Activated naive CD4-positive, alpha-beta T cell treated with Interleukin-2 at 50 U/mL for 16 hours (primary cell): ENCODE measurements at places on chromosomes 6 and 20.

- DNase-seq, result no peak
Observed at GRCh38 chr6:76886900-76887299, 576.4 kb downstream of the HTR1B start.

- no peak for DNase-seq
Observed at GRCh38 chr6:46940433-46941226, 18.9 kb upstream of the ADGRF5 start.

- no peak for DNase-seq
Observed at GRCh38 chr6:118542184-118542952, 5.7 kb upstream of the PLN start.

DNA sequence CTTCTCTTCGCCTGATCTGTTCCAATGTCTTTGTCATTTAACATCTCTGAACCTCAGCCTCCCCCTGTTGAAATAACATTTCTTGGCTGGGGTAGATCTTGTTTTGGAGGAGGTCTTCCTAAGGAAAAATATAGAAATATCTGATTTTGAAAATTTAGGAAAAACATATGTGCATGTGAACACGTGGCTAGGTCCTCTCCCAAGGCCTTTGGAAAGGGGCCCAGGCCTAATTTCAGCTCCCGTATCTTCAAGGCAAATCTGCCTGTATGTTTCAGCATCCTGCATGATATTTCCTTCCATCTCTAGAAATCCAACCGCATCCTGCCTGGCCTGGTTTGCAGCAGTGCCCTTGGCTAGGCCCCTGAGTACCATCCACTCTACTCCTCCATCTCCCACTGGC is 261.2 kb downstream of the PHACTR1 start:
- DNase-seq, result no peak

GRCh38 chr20:9397928-9398327 is 116.5 kb upstream of the LAMP5 start:
- no peak for DNase-seq

DNA sequence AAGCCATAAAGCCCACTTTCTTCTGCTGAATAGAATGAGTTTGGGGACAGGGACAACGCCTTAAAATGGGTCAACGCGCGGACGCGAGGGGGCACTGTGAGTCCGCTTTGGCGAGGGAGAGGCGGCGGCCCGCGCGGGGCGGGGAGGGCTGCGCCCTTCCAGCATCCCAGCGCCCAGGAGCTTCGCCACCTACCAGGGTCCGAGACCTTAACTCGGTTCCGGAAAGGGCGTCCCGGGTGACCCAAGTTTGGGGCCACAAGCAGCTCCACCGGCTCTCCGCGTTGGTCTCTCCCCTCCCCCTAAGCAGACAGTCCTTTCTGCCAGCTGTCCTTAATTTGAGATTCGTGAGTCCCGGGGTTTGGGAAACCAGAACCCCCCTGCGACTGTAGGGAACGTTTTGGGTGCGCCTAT is 1.8 kb upstream of the SAMD5 start:
- DNase-seq, result peak; percentile 39

- DNase-seq, result no peak
Observed at GRCh38 chr6:84220809-84221409, 6.5 kb downstream of the CEP162 start.

DNA sequence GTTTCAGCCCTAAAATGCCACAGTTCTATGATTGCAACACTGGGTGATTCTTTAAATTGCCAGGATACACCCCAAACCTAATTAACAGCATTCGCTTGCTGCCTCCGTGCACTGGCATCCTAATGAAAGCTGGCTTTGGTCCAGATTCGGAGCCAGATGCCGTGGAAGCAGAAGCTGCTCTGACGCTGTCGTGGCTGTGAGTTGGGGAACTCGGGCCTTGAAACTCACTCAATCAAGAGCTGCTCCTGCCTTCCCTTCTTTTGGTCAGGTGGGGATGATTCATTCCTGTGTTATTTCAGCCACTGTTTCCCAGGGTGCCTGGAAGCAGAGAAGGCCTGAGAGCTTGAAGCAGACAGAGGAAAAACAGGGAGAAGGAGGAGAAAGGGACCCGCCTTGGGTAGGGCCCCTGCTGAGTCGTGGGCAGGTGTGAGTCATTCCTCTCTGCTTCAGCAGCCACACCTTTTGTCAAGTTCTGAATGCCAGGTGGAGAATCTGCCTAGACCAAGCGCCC is 36.2 kb upstream of the DSP start:
- DNase-seq, result no peak

GRCh38 chr6:119683031-119683430 is 333.5 kb upstream of the MAN1A1 start:
- DNase-seq, result no peak

DNA sequence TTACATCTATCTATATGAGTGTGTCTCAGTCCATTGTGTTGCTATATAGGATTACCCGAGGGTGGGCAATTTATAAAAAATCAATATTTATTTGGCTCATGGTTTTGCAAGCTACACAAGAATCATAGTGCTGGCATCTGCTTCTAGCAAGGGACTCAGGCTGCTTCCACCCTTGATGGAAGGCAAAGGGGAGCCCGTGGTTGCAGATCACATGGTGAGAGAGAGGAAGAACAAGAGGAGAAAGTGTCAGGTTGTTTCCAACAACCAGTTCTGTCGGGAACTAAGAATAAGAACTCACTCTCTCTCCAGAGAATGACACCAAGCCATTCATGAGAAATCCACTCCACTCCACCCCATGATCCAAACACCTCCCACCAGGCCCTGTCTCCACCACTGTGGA is 48.2 kb upstream of the TENT5A start:
- no peak for DNase-seq

GRCh38 chr20:24470746-24471582 is 1.5 kb downstream of the SYNDIG1 start:
- DNase-seq, result no peak

DNA sequence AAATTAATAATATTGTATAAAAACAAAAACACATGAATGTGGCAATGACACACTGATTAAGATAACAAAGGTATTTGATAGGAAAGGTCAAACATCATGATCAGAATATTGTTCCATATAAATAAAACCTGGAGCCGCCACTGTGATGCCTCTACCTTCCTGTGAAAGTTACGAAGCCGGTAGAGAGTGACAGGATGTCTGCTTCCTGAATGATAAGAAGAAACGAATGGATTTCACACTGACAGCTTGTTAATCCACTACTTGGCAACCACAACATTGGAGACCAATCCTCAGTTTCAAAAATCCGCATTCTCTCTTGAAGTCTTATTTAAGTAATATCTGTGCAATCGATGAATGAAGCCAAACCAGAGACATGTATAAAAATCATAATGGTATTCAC is 315.1 kb downstream of the HDGFL1 start:
- no peak for DNase-seq

DNA sequence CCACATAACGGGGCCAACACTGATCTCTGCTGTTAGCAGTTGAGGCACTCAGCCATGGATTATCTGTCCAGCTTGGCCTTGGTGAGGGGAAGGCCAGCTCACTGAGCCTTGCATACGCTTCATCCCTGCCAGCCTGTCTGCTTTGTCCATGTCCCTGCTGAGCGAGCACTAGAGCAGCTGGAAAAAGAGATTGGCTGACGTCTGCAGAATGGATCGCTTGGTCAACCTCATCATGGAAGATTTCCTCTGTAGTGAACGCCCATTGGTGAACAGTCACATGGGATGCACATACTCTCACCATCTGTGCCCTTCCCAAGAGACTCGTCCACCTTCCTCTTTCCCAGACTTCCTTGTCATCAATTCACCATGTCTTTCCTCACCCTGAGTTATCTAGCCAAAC is 26.9 kb downstream of the MUC22 start:
- no peak for DNase-seq

- DNase-seq, result no peak
Observed at GRCh38 chr6:36319436-36319762, 17.3 kb downstream of the BNIP5 start.

- no peak for DNase-seq
Observed at GRCh38 chr6:103983011-103983410, 876.7 kb downstream of the HACE1 start.

DNA sequence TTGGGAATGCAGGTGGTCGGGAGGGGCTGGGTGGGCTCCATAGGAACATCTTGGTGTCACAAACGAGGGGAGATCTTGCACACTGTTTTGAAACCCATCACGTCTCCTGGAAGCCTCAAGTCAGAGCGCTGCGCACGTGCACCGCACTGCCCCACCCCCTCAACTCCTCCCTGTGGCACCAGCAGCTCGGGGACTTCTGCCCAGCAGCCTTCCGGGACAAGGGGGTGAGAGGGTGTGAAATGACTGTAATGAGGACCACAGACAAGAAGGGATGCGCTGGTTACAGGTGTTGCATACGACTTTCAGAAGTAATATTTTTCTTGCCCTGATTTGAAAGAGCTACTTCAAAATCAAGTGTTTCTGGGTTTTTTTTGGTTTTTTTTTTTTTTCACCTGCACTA is 60.3 kb downstream of the FOXC1 start:
- DNase-seq, result no peak

DNA sequence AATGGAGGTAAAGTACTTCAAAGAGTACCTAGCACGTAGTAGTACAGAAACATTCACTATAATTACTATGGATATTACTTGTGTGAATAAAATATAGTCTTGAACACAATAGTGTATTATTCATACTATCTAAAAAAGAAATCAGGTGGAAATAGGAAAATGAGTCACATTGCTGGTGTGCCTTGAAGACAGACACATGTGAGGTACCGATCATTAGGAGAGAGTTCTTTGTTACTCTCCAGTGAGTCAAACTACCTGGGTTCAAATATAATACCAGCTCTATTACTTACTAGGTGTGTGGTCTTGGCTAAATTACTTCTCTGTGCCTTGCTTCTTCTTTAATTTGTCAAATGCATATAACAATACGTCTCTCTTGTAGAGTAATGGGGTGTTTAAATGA is 50.8 kb upstream of the BEND6 start:
- DNase-seq, result no peak
